ENCODE measurements at places on chromosomes 3 and 15. TPM values are rescaled to one million over a fixed set of nuclear protein-coding genes. Genes with fewer than 3 reads are reported as not detected.

Gene NOP10
- total RNA-seq, result 157 TPM

Gene ADAMTS7
- 32.1 TPM for total RNA-seq

- no peak for DNase-seq
Measured at GRCh38 chr3:162721736-162722135, 1225.1 kb downstream of the OTOL1 start.

GRCh38 chr3:197567904-197568681 lies 12.3 kb upstream of the BDH1 start:
- no peak for DNase-seq

DNA sequence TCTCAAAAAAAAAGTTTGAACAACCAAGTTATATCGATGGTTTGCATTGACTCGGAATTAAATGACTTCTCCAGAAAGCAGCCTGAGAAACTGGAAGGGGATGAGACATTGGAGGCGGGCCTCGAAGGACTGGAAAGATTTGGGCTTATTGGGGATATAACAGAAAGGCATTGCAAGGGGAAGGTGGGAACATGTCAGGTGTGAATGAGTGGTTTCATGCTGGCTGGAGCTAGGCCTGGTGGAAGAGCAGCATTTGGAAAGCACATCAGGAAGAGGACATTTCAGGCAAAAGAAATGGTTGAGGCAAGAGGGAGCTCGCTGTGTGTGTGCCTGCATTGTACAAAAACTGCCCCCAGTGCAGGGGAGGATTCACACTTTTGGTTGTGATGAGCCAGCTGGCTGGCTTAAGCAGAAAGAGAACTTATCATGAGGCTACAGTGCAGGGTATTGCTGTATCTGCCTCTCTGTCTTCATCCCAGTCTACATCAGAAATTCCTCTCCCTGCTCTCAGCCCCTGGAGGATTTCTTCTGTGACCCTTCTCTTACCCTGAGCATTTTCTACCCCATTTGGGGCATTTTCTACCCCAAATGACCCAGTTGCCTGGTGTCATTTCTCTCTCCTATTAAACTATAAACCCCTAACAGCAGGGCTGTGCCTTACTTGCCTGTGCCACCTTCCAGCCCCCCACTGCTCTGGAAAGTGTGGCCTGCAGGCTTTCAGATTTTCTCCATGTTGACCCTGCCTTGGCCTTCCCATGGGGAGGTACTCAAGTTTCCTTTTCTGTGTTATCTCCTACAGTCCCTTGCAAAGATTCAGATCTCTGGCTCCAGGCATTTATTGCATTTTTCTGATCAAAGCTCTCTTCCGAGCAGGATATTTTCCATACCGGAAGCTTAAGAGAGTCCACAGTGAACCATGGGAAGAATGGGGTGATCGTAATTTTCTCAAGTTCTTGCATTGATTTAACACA lies 64.4 kb upstream of the FLNB start:
- no peak for DNase-seq

Data from Right ventricle myocardium inferior (tissue), 1 donor.